ENCODE measurements at places on chromosomes 4 and X. TPM values are rescaled to one million over a fixed set of nuclear protein-coding genes. Genes with fewer than 3 reads are reported as not detected.

HNRNPH2 gene
- 80.1 TPM for total RNA-seq

IQSEC2 gene
- total RNA-seq = 0.17 TPM

ITM2A gene
- not detected for total RNA-seq

CCDC149 gene
- total RNA-seq = 0.21 TPM

KLHL15 gene
- 6.9 TPM for total RNA-seq

FAT4 gene
- total RNA-seq = 0.27 TPM

HTN1 gene
- total RNA-seq = not detected

GPC3 gene
- total RNA-seq = 805 TPM

PCYT1B gene
- total RNA-seq = 15.9 TPM

MCTS1 gene
- total RNA-seq = 59.0 TPM

CT45A1 gene
- total RNA-seq = not detected

Measured in HepG2 (cell line).